AG04449 (cell line): ENCODE measurements at places on chromosomes 11 and 22.

- DNase-seq, result no peak
These were observed 85.8 kb downstream of the FANCF start for GRCh38 chr11:22539821-22540256.

- no peak for DNase-seq
These were observed 57.2 kb downstream of the NAV2 start for GRCh38 chr11:19769820-19770219.

DNA sequence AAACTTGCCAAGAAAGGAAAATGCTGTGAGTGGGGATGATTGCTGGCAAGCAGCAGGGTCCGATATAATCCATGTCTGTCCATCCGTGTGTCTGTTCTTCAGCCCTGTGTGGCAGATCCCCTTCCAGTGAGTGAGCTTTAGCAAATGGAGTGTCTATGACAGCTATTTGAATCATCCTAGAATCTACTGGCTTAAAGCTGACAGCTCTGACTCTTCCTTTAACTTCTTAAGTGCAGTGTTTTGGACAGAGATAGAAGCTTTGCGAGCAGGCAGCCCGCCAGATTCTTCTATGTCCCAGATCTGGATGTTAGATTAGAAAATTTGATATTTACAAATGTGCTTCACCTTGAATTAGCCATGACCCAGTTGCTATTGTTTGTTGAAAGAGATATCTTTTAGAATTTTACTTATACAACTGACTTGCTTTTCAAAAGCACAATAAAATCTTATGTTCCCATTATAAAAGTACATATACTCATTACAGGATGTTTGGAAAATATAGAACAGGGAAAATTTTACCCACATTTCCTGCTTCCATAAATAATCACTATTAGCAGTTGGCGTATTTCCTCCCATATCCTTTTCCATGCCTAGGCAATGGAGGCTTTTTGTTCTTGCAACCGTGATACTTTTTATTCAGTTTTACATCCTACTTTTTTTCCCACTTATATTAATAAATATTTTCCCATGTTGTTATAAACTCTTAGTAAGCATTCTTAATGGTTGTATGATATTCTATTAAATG lies 124.5 kb downstream of the COMMD9 start:
- DNase-seq, result no peak

DNA sequence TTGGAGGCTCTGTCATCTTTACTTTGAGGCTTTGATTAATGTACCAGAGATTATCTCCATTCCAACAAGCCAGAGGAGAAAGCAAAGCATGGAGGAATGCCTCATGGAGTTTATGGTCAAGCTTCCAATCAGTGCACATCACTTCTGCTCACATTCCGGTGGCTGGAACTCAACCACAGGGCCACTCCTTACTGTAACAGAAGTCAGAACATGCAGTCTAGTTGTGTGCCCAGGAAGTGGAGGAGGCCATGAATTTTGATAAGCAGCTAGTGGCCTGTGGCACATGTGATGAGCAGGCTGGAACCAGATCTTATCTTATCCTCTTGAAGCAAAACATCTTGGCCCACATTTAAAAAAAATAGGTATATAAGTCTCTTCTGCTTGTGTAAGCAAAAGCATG lies 258.9 kb upstream of the ARHGAP20 start:
- DNase-seq, result no peak

GRCh38 chr22:23754980-23755636 lies 883 bp upstream of the VPREB3 start:
- DNase-seq, result no peak

DNA sequence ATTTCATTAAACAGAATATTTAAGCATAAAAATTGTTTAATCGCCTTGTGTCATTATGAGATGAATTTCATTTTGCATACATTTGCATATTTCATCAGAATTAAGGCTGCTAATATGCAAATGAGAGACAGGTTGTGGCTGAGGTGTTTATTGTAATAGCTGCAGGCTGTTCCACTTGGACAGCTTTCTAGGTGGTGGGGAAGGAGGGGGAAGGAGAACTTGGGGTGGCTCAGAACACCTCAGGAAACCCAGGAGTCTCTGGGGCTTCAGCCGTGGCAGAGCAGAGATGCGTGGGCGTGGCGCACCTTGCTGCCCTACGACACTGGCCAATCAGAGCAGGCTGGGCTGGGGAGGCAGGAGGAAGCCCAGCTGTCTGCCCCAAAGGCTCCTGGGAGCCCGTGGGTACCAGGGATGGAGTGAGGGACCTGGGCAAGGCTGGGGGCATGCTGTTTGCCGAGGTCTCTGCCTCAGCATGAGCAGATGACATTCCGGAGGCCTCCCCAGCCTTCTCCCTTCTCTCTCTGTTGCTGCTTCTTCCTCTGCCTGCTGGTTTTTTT lies 542.9 kb downstream of the MN1 start:
- no peak for DNase-seq
